NCI-H446 (cell line): ENCODE measurements at places on chromosomes 5 and 9.

DNA sequence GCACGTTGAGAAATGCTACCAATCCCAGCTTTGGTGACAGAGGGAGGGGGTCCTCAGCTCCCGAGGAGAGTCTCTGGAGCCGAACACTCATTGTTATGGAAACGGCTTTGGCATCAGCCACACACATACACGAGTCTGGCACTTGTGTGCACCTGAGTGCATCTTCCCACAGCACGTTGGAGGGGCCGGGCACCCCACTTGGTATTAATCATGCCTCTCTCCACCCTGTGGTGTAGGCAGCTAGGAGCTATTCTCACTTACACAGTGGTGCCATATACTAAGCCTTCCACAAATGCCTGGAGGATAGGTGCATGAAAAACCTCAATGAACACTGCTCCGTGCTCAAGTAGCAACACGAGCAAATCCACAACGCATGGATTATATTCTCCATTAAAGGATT, 133.9 kb upstream of the PANK3 start:
- no peak for DNase-seq

- DNase-seq: no peak
Measured at GRCh38 chr5:6914347-6914746, 201.1 kb downstream of the TENT4A start.

DNA sequence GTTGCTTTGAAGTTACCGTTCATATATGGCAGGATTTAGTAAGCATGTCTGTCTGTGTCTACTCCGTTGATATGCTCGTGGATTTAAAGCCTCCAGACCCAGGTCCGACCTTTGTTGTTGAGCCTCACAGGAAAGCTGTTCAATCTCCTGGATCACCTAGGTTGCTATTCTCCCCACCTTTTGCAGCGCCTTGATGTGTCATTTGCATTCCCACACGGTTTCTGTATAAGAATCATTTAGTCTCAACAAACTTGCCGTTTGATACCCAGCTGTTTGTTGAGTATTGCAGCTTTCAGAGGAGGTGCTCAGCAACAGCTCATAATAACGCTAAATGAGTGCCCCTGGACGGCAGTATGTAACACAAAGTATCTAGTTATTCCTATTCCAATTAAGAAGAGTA, 1.2 kb upstream of the ADGRV1 start:
- no peak for DNase-seq

- no peak for DNase-seq
Measured at GRCh38 chr9:95588724-95589588, 72.2 kb upstream of the PTCH1 start.

DNA sequence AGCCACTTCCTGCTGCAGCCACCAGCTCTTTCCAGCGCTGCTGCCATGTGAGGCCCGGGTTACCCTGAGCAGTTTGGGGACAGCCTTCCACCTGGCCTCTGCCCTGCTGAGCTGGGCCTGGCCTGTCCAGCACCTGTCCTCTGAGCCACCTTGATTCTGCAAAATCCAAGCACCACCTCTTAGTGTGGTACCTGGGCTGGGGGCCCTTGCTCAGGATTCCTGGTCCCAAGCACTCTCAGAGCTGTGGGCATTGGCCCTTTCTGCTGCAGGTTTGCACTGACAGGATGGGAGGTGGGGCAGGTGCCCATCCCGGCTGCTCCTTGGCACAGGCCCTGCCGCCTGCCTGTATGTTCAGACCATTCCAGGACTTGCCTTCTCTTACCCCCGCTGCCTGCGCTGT, 309.2 kb upstream of the IRX4 start:
- DNase-seq: no peak

GRCh38 chr9:109248133-109248581, 72.7 kb downstream of the EPB41L4B start:
- DNase-seq: no peak

GRCh38 chr9:128276574-128277270, 646 bp downstream of the SWI5 start:
- DNase-seq: no peak

DNA sequence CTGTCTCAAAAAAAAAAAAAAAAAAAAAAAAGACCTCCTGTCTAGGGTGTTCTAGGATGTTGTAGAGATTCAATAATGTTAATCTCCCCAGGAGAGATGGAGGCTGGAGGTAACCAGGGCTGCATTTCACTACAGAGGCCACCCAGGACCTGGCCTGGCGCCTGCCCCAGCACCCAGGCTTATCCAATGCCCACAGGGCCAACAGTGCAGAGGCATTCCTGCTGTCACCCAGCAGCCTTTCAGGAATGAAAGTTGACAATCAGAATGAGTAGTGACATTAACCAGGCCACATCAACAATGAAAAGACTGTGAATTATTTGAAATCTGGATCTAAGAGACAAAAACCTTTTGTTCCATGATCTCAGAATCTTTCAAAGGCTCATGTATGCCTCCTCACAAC, 36.2 kb upstream of the GABRP start:
- DNase-seq: no peak

DNA sequence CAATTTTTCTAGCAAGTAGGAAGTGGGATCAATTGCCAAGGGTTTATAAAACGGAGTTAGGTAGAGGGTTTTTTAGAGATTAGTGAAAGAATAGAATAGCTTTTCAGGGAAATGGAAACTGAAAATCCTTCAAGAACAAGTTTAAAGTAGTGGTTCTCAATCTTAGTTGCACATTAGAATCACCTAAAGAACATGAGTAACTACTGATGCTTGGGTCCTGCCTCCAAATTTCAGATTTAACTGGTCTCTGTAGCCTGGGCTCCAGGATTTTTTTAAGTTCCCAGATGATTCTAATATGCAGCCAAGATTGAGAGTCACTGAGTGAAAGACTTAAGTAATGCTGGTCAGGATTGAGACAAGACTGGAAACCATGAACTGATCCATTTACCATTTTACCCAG, 20.5 kb downstream of the ELOVL7 start:
- no peak for DNase-seq

GRCh38 chr5:76986825-76987526, 34.1 kb downstream of the CRHBP start:
- no peak for DNase-seq

DNA sequence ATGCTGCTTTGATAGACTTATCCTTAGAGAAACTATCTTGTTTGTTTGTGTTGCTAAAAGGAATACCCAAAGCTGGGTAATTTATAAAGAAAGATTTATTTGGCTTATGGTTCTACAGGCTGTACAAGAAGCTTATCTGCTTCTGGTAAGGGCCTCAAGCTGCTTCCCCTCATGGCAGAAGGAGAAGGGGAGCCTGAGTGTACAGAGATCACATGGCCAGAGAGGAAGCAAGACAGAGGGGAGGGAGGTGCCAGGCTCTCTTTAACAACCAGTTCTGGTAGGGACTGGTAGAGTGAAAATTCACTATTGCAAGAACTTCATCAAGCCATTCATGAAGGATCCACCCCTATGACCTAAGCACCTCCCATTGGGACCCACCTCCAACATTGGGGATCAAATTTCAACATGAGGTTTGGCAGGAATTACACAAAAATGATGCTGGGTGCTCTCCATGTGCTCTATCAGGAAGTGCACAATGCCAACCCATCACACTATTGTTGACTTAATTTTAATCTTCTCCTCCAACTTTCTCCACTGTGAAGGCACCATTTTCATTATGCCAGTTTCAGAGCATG, 115.1 kb upstream of the SHB start:
- peak; percentile 35 for DNase-seq

GRCh38 chr9:124202447-124202971, 55.2 kb upstream of the NEK6 start:
- no peak for DNase-seq

GRCh38 chr5:93954421-93955069, 213.1 kb upstream of the POU5F2 start:
- no peak for DNase-seq

DNA sequence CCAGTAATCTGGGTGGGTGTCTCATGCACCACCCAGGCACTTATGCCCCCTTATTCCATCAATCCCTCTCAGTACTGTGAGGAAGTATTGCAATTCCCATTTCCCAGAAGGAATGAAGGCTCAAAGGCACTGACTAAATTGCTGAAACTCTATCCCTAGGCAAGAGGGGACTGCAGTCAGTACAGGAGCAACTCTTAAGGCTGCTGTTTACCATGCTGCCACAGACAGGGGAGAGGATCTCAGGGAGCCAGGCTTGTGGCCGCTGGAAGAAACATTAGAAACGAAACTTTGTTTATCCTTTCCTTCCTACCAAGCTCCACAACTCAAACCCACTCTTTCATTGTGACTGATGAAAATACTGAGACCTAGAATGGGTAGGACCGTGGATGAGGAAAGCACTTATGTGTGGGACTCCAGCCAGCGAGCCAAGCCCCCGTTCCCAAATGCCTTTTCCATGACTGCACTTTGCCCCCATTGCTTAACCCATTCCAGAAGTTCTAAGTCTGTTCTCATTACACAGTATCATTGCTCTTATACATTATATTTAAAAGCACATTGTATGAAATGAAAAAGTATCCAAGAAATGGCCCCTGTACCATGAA, 54.3 kb downstream of the TLE1 start:
- DNase-seq: no peak

DNA sequence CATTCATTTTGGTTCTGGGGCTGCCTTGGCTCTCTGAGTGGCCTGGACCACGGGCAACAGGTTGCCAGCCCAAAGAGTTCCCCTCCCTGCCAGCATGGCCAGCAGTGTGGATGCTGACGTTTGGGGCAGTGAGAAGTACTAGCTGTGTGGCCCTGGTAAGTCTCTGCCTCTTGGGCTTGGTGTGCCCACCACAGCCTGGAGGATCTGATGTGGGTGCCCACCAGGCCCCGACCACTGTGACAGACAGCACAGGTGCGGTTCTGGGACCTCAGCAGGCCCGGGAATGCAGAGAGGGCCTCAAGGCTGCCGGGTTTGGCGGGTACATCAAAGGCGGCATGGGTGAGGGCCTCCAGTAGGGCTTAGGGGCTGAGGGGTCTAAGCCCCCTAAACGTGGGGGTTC, 33.6 kb upstream of the PITX1 start:
- no peak for DNase-seq

GRCh38 chr9:115378758-115379157, 260.8 kb upstream of the TNC start:
- no peak for DNase-seq

- DNase-seq: peak; percentile 93
Measured at GRCh38 chr5:68898951-68899471, 194.8 kb upstream of the SLC30A5 start.

DNA sequence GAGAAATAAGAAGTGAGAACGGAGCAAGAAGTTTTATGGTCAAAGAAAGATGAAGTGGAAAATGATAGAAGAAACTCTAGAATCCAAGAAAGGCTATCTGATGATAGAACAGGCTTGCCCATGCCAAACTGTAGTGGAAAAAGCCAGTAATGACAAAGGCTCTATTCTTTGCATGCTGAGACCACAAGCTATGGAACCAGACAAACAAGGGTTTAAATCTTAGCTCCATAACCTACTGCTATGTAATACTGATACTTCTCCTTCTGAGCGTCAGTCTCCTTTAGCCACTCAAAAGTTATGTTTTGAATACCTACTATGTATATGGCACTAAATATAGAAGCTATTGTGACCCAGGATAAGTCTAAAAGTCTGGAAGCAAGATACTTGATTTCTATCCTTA, 51.2 kb upstream of the TRIM32 start:
- DNase-seq: no peak

DNA sequence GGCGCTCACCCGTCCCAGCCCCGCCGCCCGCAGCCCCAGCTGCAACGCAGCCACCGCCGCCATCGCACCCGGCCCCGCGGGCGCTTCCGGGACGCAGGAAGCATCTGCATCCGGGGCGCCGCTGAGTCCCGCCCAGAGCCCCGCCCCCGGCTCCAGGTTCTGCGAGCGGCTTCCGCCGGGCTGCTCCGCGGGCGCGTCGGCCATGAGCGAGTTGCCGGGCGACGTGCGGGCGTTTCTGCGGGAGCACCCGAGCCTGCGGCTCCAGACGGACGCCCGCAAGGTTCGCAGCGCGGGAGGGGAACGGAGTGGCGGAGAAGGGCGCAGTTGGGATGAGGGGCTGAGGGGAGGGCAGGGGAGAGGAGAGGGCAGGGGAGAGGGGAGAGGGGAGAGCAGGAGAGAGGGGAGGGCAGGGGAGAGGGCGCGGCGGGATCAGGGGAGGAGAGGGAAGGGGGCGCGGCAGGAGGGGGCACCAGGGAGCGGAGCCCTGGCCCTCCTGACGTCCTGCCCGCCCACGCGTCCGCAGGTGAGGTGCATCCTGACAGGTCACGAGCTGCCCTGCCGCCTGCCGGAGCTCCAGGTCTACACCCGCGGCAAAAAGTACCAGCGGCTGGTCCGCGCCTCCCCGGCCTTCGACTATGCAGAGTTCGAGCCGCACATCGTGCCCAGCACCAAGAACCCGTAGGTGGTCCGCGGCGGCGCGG, at the start of the genes SURF1 and SURF2:
TSS of gene SURF1 (minus strand) at position 97 of the 701 bp plus-strand sequence. CDS start at position 63, 34 bp downstream.
TSS of gene SURF2 (plus strand) at position 160 of the 701 bp plus-strand sequence. CDS start at position 203, 43 bp downstream.
- peak; percentile 65 for DNase-seq

- DNase-seq: no peak
Measured at GRCh38 chr5:107832746-107833145, 162.0 kb upstream of the EFNA5 start.

GRCh38 chr5:71014176-71014575, 11.0 kb downstream of the NAIP start:
- DNase-seq: no peak

DNA sequence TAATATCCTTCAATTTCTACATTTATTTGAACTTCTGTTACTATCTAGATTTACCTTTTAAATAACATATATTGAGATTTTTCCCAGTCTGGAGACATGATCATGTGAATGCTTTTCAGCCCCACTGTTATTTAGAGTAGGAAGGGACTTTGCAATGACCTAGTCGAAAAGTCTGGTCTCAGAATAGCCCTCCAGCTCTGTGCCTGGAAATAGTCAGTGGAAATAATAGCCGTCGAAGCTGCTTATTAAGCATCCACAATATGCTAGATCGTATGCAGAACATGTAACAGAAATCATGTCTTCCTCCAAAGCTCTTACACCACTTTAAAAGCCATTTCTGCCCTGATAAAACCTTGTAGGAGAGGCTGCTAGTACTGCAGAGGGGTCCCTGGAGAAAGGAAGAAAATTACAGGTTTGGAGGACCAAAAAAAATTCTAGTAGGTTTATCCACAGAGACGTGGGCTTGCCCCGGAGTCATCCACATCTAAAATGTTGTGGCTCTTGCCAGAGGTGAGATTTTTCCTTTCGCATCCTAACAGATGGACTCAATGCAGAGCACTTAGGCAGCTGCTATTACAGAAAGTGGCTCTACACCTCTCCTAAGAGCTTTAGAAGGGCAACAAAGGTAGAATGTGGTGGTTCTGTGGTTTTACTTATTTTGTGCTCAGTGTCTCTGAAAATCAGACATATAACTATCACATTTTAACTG, 2.5 kb upstream of the FGF1 start:
- no peak for DNase-seq

DNA sequence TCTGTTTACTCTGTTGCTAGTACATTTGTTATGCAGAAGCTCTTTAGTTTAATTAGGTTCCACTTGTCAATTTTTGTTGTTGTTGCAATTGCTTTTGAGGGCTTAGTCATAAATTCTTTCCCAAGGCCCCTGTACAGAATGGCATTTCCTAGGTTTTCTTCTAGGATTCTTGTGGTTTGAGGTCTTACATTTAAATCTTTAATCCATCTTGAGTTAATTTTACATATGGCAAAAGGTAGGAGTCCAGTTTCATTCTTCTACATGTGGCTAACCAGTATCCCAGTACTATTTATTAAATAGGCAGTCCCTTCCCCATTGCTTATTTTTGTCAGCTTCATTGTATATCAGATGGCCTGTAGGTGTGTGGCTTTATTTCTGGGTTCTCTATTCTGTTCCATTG, 792.4 kb downstream of the PTPRD start:
- no peak for DNase-seq
